Stimulated activated CD8-positive, alpha-beta memory T cell treated with anti-CD3 and anti-CD28 coated beads, Interleukin-4, amount 100 ng/mL, for 1 hour (primary cell): ENCODE measurements at places on chromosomes 4 and X.

GRCh38 chrX:41559235-41560052 is 112.3 kb downstream of the NYX start:
- no peak for DNase-seq

- no peak for DNase-seq
These were observed 90.1 kb downstream of the WFS1 start for GRCh38 chr4:6359536-6360308.

DNA sequence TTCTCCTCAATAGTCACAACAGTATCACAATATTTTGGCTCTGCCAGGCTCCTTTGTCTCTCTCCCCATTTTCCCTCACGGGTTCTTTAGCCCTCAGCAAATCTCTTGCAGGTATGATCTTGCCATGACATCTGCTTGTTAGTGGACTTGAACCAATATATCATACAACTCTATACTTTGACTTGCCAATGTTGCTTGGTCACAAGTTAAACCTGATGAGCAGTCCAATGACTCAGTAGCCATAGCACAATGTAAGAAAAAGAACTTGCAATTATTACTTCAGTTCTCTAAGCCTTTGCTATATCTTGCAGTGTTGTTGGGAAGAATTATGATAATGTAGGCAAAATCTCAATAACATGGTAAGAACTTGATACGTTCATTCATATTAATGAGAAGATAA is 174.6 kb upstream of the NRK start:
- DNase-seq = no peak

- DNase-seq = no peak
These were observed 158.5 kb downstream of the NSUN7 start for GRCh38 chr4:40908297-40908696.

- no peak for DNase-seq
These were observed 15.9 kb downstream of the SH3TC1 start for GRCh38 chr4:8215001-8215427.

- DNase-seq = no peak
These were observed 8.5 kb downstream of the PCDH10 start for GRCh38 chr4:133157460-133158160.
